ENCODE measurements at places on chromosomes 4 and X. TPM values are rescaled to one million over a fixed set of nuclear protein-coding genes. Genes with fewer than 3 reads are reported as not detected.

DNA sequence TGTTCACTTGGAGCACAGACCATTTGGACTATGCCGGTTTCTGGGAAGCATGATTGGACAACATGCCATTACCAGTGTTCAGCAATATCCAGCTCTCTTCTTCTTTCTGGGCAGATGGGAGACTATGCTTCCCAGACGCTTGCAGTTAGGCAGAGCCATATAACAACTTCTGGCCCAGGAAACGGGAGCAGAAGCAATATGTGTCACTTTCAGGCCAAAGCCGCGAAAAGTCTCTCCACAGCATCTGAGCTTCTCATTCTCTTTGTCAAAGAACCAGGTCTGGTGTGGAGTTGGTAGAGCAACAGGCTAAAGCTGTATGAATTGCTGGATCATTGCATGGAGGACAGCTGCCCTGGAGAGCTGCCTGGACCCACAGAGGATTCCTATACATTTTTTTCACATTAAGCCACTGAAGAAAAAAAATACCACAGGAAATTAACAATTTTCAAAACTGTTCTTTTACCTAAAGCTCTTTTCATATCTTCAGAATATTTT is 131.4 kb upstream of the FRG1 start:
- no peak for DNase-seq

DNA sequence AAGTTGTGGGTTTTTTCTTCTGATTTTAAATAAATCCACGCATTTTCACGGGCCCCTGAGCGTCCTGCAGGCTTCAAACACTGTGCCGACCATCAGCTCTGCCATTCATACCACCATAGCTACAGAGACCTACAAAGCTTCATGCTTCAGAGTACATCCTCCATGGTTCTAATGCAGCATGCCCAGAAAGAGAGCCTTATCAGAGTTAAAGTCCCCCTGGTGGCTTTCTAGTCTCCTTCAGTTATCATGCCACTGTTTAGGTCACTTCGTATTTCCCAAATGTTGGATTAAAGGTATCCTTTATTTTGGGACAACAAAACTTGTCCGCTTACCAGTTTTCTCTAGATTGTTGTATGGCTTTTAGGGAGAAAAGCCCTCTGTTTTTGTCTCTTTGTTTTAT is 66.7 kb upstream of the VCX2 start:
- DNase-seq, result no peak

- DNase-seq, result no peak
These were observed 74.4 kb upstream of the SOD3 start for GRCh38 chr4:24720979-24721378.

DNA sequence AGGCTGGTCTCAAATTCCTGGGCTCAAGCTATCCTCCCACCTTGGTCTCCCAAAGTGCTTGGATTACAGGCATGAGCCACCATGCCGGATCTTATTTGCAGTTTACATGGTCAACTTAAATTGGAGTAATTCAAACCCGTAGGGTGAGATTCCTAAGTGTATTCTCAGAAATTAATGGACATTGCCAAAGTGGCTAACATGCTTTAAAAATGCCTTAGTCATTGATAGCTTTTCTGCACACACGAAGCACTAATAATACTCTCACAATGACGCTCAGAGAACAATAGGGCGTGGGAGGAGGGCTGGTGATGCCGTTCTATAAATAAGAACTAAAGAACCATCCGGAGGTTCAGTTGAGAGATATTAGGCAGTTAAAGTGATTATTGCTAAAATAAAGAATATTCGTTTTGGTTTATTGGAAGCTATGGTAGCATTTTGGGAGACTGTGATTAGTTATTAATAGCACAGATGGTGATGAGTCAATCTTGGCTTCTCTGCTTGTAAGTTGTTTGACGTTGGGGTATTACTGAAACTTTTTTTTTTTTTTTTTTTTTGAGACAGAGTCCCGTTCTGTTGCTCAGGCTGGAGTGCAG is 79.1 kb downstream of the TRAPPC11 start:
- DNase-seq, result peak; percentile 76

DNA sequence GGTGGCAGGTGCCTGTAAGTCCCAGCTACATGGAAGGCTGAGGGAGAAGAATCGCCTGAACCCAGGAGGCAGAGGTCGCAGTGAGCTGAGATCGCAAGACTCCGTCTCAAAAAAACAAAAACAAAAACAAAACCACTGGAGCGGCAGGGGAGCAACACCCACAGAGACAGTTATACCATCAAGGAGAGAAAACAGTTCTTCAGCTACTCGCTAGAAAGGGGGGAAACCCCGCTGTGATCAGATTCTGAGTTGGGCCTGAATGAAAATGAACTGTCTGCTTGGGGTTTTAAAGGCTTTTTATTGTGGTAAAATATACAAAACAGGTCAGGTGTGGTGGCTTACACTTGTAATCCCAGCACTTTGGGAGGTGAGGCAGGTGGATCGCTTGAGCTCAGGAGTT is 16.8 kb upstream of the IRAK1 start:
- no peak for DNase-seq

SEC24D gene
- 65.5 TPM for total RNA-seq

TMEM192 gene
- 20.0 TPM for total RNA-seq

GYG2 gene
- total RNA-seq, result 0.68 TPM

Measured in dermis blood vessel endothelial cell (primary cell).